Naive thymus-derived CD4-positive, alpha-beta T cell (primary cell): ENCODE measurements at places on chromosomes 16 and 17. TPM values are rescaled to one million over a fixed set of nuclear protein-coding genes. Genes with fewer than 3 reads are reported as not detected.

CDT1 gene
- 0.09 TPM for polyA plus RNA-seq

PPP1R27 gene
- not detected for polyA plus RNA-seq

DNA sequence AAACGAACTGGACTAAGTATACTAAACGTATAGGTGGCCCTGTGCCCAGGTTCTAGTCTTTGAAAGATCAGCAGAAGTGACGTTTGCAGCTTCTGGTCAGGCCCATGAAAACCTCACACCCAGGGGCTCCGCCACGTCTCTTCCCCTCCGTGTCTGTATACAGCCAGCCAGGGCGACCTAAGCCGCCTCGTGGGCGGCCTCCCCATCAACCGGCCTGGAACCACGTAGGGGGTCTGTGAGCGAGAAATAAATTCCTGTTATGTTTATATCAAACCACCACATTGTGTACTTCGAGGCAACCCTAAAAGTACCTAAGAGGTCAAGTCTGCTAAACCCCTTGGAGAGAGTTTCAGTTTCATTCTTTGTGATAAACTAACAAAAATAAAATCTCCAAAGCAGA is 6.8 kb downstream of the TK1 start:
- DNase-seq: no peak

DNA sequence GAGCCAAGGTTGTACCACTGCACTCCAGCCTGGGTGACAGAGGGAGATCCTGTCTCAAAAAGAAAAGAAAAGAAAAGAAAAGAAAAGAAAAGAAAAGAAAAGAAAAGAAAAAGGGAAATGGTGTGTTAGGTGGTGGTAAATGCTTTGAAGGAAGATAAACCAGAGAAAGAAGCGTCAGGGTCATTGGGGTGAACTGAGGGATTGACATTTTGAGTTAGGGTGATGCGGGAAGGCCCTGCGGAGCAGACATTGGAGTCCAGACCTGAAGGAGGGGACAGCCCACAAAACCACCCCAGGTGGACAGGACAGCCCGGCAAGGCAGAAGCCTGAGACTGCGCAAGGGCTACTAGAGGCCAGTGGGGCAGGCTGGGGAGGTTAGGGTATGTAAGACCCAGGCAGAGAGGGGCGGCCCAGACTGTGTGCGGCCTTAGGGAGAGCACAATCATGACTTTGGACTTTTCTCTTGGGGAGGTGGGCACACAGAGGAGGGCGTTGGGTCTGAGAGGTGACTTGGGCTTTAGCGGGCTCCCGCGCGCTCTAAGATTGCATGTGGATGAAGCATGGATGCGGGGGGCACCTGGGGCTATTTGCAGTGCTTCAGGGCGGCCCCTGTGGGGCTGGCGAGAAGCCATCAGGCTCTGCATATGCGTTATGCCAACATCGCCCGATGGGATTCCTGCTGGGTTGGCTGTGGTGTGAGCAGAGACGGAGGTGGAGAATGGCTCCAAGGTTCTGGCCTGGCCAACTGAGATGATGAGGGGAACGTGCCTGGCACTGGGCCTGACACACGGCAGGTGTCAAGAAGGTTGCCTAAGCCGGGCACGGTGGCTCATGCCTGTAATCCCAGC is 3.3 kb upstream of the GAA start:
- no peak for DNase-seq

GRCh38 chr16:66477028-66477515 is 50.0 kb downstream of the BEAN1 start:
- DNase-seq: no peak

GRCh38 chr17:8224891-8225812 is 14.8 kb upstream of the AURKB start:
- DNase-seq: no peak

DNA sequence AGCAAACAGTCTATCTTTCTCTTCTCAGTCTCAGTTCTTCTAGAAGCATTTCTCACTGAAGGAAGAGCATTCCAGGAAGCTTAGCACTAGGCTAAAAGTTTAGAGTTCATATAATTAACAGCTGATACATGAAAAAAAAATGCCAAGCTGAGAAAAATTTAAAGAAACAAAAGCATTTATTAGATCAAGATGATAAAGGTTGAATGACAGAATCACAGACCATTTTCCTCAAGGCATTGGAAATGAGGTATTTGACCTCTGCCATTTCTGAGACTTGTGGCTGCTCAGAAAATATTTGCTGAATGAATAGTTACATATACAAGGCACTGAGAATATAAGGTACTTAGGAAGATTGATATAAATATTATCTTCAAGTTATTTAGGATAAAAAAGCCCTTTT is 901.6 kb upstream of the GOT2 start:
- DNase-seq: no peak

DNA sequence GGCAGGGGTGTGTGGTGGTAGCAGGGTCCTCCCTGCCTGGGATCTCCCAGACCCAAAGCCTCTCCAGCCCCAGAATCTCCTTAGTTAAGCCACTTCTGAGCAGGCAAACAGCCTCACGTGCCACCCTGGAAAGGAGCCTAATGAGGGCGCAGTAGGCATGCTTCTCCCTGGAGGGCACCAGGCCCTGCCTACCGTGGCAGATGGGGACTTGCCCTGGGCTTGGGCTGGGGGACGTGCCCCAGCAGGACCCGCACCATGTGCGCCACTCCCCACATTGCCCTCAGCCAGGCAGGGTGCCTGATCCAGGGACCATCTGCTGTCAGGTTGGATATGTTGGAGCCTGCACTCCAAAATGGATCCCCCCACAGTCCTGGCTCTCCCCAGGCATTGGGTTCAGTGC is 14.2 kb downstream of the FAM83G start:
- no peak for DNase-seq

DNA sequence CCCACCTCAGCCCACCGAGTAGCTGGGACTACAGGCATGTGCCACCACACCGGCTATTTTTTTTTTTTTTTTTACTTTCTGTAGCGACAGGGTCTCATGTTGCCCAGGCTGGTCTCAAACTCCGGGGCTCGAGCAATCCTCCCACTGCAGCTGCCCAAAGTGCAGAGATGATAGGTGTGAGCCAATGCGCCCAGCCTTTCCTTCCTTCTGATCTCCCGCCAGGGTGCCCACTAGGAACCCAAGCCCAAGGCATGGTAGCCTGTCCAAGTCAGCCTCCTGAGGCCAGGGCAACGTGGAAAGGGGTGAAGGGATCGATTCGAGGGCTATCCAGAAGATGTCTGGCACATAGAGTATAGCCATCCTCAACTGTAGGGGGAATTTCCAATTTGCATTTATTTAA is 9.6 kb upstream of the CREBBP start:
- DNase-seq: no peak

DNA sequence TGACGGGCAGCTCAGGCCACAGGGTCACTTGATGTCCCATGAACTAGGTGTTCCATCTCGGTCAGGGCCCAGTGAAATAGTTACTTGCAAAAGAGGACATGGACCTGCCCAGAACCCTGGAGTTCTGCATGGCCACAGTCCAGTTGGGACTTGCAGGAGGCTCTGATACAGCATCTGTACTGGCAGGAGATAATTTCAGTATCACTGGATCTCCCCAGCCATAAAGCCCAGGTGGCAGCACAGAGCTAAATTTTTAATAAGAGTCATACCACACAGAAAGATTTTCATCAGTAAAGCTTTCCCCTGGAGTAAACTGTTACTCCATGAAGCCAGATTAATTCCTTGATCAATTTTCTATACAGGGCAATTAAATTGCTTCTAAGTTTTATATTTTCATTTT is 18.0 kb upstream of the SLC16A5 start:
- no peak for DNase-seq

DNA sequence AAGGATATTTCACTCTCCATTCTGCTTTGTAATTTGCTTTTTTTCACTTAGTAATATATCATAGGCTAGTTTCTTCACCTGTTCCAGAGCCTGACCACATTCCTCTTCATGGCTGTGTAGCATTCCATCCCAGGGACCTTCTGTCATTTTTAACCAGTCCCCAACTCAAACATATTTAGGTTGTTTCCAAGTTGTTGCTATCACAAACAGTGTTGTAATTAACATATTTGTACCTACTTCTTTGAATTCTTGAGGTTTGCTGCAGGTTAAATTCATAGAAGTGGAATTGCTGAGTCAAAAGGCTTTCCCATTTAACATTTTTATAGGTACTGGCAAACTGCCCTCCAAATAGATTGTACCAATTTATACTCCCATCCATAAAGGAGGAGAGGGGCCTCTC is 65.1 kb upstream of the MED9 start:
- DNase-seq: no peak

DNA sequence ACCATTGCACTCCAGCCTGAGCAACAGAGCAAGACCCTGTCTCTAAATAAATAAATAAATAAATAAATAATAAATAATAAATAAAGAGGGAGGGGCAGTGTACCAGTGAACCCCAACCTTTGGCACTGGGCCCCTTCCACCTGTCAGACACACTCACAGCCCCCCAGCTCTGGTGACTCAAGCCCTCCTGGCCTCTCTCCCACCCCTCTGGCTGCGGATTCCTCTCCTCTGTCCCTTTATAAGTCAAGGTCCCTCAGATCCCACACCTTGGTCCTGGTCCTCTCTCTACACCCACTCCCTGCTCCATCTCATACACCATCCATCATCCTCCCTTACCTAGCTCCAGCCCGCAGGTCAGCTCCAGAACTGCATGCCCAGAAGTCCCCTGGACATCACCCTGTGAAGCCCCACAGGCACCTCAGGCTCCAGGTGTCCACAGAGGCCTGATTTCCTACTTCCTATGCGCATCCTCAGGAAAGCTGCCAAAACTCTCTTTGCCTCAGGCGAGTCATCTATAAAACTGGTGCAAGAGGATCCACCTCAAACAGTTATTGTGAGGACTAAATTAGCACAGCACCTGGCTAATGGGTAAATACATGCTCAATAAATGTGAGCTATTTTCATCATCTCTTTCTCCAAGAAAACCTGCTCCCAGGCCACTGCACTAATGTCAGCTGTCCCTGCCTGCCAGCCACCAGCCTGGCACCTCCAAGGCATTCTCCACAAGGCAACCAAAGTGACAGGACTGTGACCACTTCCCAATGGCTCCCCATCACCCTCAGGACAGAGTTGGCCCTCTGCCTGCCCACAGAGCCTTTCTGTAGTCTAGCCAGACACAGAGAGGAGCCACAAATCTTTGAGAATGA is 46.8 kb downstream of the BEAN1 start:
- DNase-seq: no peak

GRCh38 chr16:10206215-10206614 is 24.0 kb upstream of the GRIN2A start:
- DNase-seq: no peak

DNA sequence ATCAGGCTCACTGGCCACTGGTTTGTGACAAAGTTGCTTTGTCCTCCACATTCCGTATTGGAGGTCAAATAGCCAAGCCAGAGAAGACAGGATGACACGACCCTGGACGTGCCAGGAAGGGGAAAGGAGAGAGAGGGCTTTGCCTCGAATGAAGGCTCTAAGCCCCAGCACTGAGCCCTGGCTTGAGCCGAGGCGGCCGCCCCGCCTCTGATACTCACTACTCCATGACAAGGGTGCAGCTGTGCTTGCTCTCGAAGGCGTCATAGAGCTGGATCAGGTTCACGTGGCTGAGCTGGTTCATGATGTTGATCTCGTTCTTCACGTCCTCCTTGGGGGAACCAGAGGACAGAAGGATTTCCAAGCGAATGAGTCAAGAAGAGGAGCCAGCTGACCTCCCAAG is 19.3 kb downstream of the MYLK3 start:
- no peak for DNase-seq
